ENCODE measurements at places on chromosomes 13 and 19.

- DNase-seq, result no peak
Measured at GRCh38 chr13:46170268-46170667, 11.7 kb downstream of the LCP1 start.

DNA sequence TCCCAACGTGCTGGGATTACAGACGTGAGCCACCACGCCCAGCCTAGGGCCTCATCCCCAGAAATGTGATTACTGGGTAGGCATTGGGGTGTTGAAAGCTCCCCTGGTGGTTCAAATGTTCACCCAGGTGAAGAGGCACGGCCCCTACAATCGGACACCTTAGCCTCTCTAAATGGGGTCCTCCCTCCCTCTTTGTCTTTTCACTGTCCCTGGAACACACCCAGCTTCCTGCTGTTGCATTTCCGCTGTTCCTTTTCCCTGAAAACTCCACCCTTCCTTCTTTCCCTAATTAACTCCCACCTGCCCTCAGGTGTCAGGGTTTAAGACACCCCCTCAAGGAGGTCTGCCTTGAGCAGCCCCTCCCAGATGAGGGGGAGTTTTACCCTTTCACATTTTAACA is 3.6 kb upstream of the PRODH2 start:
- no peak for DNase-seq

GRCh38 chr13:20151016-20151415 is 9.8 kb downstream of the GJA3 start:
- no peak for DNase-seq

- no peak for DNase-seq
Measured at GRCh38 chr19:17599780-17600179, 44.3 kb downstream of the COLGALT1 start.

- DNase-seq, result no peak
Measured at GRCh38 chr19:55087542-55087901, 11.9 kb downstream of the EPS8L1 start.

- DNase-seq, result no peak
Measured at GRCh38 chr13:51305271-51305967, 34.1 kb upstream of the SERPINE3 start.

DNA sequence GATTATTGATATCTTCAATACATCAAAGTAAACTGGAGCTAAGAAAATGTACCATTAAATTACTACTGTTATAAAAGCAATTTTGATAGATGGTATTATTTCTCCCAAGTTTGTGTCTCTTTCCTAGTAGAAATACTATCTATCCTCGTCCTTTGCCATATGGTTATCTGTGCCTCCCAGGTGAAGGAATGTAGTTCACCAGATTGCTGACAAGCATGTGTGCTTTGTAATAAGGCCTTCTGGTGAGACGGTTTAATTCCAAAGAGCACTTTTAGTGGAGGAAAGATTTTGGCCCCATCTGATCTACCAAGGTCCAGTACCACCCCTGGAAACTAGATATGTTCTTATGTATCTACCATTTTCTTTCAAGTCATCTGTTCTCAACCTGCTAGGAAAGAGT is 243.6 kb downstream of the DLEU7 start:
- DNase-seq, result no peak

DNA sequence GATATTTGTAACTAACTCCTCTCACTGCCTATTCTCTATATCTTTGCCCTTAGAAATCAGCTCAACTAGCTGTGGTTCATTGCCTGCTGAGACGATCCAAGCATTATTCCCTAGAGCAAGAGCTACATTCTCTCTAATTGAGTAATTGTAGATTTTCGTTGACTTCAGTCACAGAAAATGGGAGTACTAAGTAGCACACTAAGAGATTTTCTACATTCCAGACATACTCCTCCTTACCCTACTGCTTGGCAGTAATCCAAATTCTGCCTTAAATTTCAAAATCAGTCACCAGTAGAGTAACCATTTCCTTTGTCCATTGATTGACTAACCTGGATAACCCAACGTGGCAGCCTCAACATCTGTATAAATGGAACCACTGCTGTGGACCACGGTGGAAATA is 1786.8 kb downstream of the SLITRK5 start:
- no peak for DNase-seq

DNA sequence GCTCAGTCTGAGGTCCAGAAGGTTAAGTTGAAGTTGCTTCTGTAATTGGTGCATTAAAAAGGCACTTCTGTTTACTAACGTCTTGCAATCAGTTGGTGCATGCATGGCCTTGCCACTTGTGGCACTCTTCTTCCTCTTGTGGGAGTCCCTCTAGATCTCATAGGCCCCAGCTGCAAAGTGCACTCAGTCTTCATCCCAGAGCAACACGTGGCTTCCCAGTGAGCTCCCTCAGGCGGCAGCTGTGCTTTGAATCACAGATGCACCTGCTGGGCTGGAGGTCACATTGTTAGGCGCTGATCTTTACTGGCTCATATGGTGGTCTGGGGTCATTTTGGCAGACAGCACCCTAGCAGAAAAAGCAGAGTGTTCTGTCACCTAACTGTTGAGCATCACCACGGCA is 215.7 kb downstream of the ZNF536 start:
- peak; percentile 62 for DNase-seq

GRCh38 chr13:67071918-67072598 is 158.1 kb downstream of the PCDH9 start:
- no peak for DNase-seq

Data from Ammon's horn (tissue), 1 donor.